ENCODE measurements at places on chromosomes 13 and 19. TPM values are rescaled to one million over a fixed set of nuclear protein-coding genes. Genes with fewer than 3 reads are reported as not detected.

DNA sequence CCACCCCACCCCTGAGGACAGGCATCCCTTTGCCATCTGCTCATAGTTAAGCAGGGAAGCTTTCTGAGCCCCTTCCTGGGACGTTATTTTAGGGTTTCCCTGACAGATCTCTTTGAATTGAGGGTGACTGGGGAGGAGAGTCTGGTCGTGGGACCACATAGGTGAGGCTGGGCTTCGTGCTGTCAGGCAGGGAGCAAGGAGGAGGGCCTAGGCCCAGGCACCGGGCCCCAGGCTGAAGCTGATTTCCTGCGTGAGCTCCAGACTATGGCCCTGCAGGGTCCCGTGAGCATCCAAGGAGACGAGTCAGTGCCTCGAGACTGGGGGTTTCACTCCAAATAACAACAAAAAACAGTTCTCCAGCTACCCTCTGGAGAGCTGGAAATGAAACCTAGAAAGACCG is 60.4 kb downstream of the MYO9B start:
- no peak overlapping the region for H3K4me3 ChIP-seq
- H3K27ac ChIP-seq: no peak overlapping the region
- H3K36me3 ChIP-seq: no peaks in the 10 kb centered on the region
- no peaks in the 10 kb centered on the region for H3K27me3 ChIP-seq
- DNase-seq: no peak

Gene PEG3
- 0.58 TPM for total RNA-seq

DNA sequence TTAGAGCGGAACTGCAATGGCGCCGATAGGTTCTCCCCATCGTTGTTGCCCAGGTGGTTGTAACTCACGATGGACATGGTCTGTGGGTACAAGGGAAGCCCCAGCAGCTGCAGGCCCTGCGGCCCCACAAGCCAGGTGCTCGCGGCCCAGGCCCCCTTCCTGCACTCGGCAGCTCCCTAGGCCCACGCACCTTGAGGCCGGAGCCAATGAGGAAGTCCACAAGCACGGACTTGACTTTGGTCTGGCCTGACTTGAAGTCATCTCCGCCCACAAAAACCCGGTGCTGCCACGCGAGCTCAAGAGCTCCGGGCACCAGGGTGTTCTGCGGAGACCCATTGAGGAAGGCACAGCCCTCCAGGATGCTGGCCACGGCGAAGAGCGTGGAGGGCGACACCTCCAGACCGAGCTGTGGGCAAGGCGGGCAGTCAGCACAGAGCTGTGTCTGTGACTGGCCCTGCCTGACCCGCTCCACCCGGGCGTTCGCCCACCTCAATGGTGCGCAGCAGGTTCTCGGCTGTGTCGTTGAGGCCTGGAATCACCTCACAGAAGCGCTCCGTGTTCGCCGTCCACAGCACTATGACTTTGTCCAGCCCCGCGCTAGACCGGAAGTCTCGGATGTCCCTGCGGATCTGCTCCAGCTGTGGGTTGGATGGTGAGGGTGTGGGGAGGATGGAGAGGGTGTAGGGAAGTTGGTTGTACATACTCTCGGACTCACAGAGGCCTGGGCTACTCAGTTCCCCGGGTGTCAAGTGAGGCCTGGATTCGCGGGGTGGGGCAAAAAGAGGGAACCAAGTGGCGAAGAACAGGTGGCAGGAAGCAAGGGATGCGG is 1.9 kb downstream of the ISYNA1 start:
- DNase-seq: no peak
- no peaks in the 10 kb centered on the region for H3K36me3 ChIP-seq
- H3K27ac ChIP-seq: no peak overlapping the region
- H3K4me3 ChIP-seq: no peak overlapping the region

DNA sequence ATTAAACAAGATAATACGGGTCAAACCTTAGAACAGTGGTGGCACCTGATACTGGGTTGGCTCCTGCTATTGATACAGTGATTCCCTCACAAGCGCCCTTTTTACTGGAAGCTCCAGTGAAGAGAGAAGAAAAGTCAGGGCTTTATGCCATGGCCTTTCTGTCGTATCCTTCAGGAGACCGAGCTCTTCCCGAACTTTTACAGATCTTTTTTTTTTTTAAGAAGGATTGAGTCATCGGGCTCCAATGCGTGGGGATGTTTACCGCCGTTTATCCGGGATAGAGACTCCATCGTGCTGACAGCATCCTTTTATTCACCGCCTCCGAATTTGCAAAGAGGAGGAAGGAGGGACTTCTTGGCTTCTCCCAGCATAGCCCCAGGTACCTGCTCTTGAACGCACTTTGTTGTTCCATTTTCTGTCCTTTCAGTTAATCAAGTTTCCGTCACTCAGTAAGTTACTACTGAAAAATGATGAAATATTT is 574 bp downstream of the ZNF227 start:
- no peak for DNase-seq
- H3K27me3 ChIP-seq: no peaks in the 10 kb centered on the region
- peak overlapping the region; percentile 88 for H3K4me3 ChIP-seq

Gene URAD
- not detected for total RNA-seq

- H3K27ac ChIP-seq: no peak overlapping the region
- H3K36me3 ChIP-seq: peaks cover 15% of the 10 kb centered on the region
- no peaks in the 10 kb centered on the region for H3K27me3 ChIP-seq
- H3K4me1 ChIP-seq: peaks cover 4% of the 10 kb centered on the region
Observed at GRCh38 chr19:2337329-2337707, 8.8 kb downstream of the SPPL2B start.

GRCh38 chr13:99986741-99987140 is 5.2 kb downstream of the ZIC2 start:
- peaks cover 58% of the 10 kb centered on the region for H3K4me1 ChIP-seq
- H3K36me3 ChIP-seq: no peaks in the 10 kb centered on the region
- H3K27ac ChIP-seq: no peak overlapping the region
- no peak overlapping the region for H3K4me3 ChIP-seq
- H3K27me3 ChIP-seq: peaks cover 15% of the 10 kb centered on the region

- no peak overlapping the region for H3K27ac ChIP-seq
- no peaks in the 10 kb centered on the region for H3K27me3 ChIP-seq
- DNase-seq: no peak
- no peaks in the 10 kb centered on the region for H3K36me3 ChIP-seq
- H3K4me1 ChIP-seq: no peaks in the 10 kb centered on the region
- H3K4me3 ChIP-seq: no peak overlapping the region
Observed at GRCh38 chr13:29328501-29328900, 267.0 kb downstream of the SLC7A1 start.

DNA sequence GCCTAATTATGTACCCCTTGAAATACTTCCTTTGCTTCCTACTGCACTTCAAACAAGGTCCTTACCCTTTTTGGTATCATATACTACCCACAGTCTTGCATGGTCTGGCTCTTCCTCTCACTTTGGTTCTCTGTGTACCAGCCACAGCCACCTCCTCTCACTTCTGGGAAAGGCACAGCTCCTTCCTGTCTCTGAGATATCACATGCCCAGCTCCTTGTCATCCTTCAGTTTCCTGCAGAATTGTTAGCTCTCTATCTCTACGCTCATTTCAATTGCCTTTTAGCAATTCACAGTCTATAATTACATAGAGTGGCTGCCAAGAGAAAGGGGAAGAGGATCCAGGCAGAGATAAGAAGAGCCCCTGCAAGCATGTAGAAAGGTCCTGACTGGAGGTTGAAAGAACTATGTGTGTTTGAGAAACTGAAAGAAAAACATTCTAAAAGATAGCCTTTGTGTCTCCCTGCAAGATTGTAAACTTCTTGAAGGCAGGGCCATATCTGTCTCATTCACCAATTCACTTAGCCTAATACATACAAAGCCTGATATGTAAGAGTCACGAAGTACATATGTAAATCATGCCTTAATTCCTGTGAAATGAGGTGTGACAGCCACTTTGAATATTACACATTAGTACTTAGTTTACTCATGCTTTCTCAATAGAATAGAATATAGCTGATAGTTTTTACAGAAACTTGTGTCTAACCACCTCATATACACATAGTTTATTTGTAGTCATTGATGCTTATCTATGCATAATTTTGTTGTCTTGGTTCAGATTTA is 933.1 kb downstream of the DIAPH3 start:
- no peak for DNase-seq
- H3K4me3 ChIP-seq: no peak overlapping the region
- no peak overlapping the region for H3K27ac ChIP-seq

GRCh38 chr13:30108913-30109237 is 198.5 kb downstream of the KATNAL1 start:
- H3K27ac ChIP-seq: no peak overlapping the region
- peaks cover 5% of the 10 kb centered on the region for H3K4me1 ChIP-seq
- DNase-seq: no peak

Gene ZNF576
- 8.3 TPM for total RNA-seq

Gene RNF113B
- total RNA-seq: not detected

GRCh38 chr13:24217601-24218281 is 57.2 kb downstream of the SPATA13 start:
- no peak for DNase-seq
- H3K4me1 ChIP-seq: peaks cover 13% of the 10 kb centered on the region
- no peaks in the 10 kb centered on the region for H3K27me3 ChIP-seq
- no peak overlapping the region for H3K27ac ChIP-seq
- H3K4me3 ChIP-seq: no peak overlapping the region
- no peaks in the 10 kb centered on the region for H3K36me3 ChIP-seq

- no peak overlapping the region for H3K27ac ChIP-seq
- no peaks in the 10 kb centered on the region for H3K4me1 ChIP-seq
- no peaks in the 10 kb centered on the region for H3K27me3 ChIP-seq
- H3K36me3 ChIP-seq: no peaks in the 10 kb centered on the region
- H3K4me3 ChIP-seq: no peak overlapping the region
- DNase-seq: no peak
Observed at GRCh38 chr13:82963226-82964099, 918.8 kb downstream of the SLITRK1 start.

Gene MARK4
- 29.9 TPM for total RNA-seq

Gene FGF14
- not detected for total RNA-seq

GRCh38 chr19:51743405-51743804 is 8.3 kb downstream of the FPR1 start:
- H3K4me3 ChIP-seq: no peak overlapping the region
- H3K27ac ChIP-seq: no peak overlapping the region

DNA sequence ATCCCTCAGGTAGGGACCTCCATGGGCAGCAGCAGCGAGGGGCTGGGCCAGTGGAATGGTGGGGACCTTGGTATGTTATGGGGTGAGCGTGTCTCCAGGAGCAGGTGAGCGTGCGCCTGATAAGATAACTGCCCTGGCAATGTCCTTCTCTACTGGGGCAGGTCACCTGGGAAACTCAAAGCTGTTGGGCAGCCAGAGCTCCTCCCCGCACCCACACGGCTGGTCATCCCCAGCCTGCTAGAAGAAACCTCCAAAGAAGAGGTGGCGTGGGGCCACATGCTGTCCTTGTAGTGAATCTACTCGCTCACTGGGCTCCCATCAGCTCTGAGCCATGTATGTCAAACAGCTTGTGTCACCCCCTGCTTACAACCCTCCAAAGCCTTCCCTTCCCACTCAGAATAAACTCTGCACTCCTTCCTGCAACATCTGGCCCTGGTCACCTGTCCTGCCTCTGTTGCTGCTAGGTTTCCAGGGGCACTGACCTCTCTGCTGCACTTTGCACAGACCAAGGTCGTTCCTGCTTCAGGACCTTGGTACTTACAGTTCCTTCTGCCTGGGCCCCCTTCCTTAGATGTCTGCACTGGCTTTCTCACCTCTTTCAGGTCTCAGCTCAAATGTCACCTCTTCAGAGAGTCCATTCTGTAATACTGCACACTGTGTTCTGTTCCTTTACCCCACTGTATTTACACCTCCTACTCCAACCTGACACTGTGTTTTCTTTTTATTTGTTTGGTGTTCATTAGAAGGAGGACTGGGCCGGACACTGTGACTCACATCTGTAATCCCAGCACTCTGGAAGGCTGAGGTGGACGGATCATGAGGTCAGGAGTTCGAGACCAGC is 1.8 kb upstream of the ATP4A start:
- no peaks in the 10 kb centered on the region for H3K27me3 ChIP-seq
- H3K27ac ChIP-seq: no peak overlapping the region
- no peaks in the 10 kb centered on the region for H3K4me1 ChIP-seq

- H3K4me1 ChIP-seq: no peaks in the 10 kb centered on the region
- DNase-seq: no peak
- H3K27me3 ChIP-seq: no peaks in the 10 kb centered on the region
- no peak overlapping the region for H3K27ac ChIP-seq
- H3K4me3 ChIP-seq: no peak overlapping the region
- peaks cover 2% of the 10 kb centered on the region for H3K36me3 ChIP-seq
Observed at GRCh38 chr13:111239764-111240670, 80.4 kb upstream of the TEX29 start.

DNA sequence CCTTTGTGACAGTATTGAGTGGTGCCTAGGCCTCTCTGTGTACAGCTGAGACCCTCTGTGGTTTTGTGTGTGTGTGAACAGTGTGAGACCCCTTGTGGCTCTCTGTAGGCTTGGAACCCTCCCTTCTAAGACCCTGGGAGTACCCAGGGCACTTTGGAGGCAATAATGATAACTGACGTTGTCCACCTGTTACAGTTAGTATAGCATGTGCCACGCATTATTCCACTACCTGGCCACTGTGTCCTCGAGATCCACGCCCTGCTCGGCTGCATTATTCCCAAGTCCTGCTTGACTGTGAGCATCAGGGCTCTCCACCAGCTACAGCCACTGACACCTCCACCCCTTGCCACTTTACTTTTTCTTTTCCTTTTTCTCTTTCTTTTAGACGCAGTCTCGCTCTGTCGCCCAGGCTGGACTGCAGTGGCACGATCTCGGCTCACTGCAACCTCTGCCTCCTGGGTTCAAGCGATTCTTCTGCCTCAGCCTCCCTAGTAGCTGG is 2.0 kb downstream of the GRAMD1A start:
- DNase-seq: no peak
- H3K36me3 ChIP-seq: peaks cover 17% of the 10 kb centered on the region
- H3K27me3 ChIP-seq: no peaks in the 10 kb centered on the region
- H3K4me1 ChIP-seq: peaks cover 25% of the 10 kb centered on the region
- H3K4me3 ChIP-seq: peak overlapping the region; percentile 44

Gene C1QTNF9
- not detected for total RNA-seq

Gene HPN
- total RNA-seq: 0.41 TPM

Gene NCCRP1
- total RNA-seq: 0.23 TPM

Gene ZGLP1
- 8.1 TPM for total RNA-seq

Gene RNF6
- 43.6 TPM for total RNA-seq

GRCh38 chr19:46630586-46631205 is 5.3 kb downstream of the GNG8 start:
- H3K27me3 ChIP-seq: no peaks in the 10 kb centered on the region
- no peak for DNase-seq
- H3K36me3 ChIP-seq: no peaks in the 10 kb centered on the region
- peaks cover 26% of the 10 kb centered on the region for H3K4me1 ChIP-seq
- no peak overlapping the region for H3K27ac ChIP-seq

DNA sequence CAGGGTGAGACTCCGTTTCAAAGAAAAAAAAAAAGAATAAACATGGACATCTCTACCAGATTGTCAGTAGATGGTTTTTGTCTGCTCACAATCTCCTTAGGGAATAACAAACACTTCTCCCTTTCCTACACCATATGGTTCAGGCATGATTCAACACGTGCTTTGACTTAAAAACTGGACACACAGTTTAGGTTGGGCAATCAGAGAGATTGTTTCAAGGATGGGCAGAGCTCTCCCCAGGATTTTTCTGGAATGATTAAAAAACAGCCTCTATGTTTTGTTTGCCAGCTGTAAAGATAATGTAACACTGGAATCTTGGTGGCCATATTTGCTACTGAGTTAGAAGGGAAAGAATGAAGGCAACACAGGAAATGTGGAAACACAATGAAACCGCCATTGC is 150.1 kb upstream of the TSC22D1 start:
- H3K27me3 ChIP-seq: peaks cover 5% of the 10 kb centered on the region
- H3K4me1 ChIP-seq: no peaks in the 10 kb centered on the region
- DNase-seq: no peak
- no peak overlapping the region for H3K27ac ChIP-seq

Measured in T-cell (primary cell).